Stimulated activated CD8-positive, alpha-beta memory T cell treated with anti-CD3 and anti-CD28 coated beads, Interleukin-7, amount 100 ng/mL, for 4 hours (primary cell): ENCODE measurements at places on chromosomes 6 and 20.

- no peak for DNase-seq
Observed at GRCh38 chr6:53702316-53702715, 36.8 kb upstream of the KLHL31 start.

- no peak for DNase-seq
Observed at GRCh38 chr20:33441142-33441955, 2.2 kb downstream of the SNTA1 start.

DNA sequence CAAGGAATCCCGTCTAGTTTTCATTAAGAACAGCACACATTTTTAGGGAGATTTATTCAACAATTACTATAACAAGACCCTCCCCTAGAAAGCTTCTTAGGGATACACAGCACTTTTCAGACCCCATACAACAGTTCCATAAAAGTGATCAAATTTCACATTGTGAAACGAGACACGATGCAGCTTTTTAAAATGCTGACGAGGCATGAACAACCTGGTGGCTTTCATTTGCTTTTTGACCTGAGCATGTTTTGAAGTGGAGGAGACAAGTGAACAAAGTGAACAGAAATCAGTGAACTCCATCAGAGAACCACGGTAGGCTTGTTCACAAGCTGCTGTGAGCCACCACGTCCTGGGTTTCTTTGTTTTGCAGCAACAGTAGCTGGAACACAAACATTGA, 112.2 kb downstream of the PCSK2 start:
- no peak for DNase-seq

DNA sequence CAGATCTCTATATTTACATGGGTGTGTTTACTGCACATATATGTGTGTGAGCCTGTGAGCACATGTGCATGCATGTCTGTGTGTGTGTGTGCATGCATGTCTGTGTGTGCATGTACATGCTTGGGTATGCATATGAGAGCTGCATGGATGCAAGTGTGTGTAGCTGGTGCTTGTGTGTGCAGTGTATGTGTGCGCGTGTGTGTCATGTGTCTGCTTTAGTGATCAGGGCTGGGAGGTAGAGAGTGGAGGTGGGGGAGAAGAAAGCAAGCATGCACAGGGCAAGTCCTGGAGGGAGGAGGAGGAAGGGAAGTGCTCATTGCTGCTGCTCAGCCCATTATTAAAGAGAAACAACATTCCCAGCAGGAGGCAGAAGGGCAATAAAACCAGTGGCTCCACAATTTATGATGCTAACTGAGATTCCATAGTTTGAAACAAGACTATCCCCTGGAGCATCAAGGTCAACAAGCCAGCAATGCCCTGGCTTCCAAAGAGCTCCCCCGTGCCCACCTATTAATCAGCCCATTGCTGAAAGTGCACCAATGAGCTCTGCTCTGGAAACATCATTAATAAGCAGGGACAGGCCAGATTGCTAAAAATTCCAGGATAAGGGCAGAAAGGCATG, 414.0 kb downstream of the MAFB start:
- DNase-seq: no peak

GRCh38 chr6:79094938-79095337, 16.9 kb upstream of the PHIP start:
- no peak for DNase-seq

DNA sequence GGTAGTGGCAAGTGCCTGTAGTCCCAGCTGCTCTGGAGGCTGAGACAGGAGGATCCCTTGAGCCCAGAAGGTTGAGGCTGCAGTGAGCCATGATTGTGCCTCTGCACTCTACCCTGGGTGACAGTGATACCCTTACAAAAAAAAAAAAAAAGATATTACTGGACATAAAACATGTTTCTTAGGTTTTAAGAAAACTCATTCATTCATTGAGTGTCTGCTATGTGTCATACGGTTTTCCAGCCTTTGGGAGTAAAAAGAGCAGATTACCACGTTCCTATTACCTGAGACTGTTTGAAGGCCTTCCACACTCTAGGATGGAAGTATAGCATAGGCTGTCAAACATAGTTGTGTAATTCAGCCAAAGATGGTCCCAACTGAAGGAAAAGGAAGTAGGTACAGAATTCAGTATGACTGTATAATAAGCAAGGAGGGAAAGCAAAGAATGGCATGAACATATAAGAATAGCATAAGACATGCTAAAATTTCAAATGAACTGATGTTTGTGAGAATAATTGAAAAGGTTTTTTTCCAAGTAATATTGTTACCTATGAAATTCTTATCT, 22.0 kb downstream of the STXBP5 start:
- DNase-seq: no peak

DNA sequence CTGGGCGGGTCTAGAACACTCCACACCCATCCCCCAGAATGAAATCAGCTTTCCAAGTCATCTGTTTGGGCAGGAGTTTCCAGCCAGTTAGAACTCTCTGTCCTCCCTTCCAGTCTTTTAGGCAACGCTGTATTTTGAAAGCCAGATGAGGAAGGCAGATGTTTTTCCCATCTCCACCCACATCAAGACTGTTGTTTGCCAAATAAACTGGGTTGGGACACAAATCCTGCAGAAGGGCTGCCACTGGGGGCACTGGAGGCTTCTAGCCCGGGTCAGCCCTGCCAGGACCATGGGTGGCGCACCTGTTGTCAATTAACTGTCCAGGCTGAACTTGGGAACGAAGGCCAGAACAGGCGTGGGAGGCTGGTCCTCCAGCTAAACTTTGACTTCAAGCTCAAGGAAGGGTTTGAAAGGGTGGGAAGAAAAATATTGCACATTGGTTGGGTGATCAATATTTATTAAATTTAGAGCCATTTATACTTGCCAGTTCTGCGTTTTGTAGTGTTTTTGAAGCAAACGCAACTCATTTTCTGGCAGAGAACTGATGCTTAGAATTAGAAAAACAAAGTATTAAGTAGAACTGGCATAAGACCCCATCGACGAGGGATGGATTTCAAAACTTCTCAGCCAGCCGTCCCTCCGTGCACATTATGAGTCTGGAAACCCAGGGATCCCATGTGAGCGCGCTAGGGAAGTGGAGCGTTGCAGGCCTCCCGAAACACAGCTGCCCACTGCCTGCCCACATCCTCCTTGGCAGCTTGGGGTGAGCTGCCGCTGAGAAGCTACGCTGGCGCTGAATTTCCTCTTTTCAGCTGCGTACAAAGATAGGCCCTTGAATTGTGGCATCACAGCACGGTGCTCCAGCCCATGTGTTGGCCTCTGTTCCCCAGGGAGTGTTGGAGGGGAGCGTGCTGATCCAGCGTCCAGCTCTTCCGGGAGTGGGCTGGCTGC, 297.4 kb downstream of the QKI start:
- no peak for DNase-seq

DNA sequence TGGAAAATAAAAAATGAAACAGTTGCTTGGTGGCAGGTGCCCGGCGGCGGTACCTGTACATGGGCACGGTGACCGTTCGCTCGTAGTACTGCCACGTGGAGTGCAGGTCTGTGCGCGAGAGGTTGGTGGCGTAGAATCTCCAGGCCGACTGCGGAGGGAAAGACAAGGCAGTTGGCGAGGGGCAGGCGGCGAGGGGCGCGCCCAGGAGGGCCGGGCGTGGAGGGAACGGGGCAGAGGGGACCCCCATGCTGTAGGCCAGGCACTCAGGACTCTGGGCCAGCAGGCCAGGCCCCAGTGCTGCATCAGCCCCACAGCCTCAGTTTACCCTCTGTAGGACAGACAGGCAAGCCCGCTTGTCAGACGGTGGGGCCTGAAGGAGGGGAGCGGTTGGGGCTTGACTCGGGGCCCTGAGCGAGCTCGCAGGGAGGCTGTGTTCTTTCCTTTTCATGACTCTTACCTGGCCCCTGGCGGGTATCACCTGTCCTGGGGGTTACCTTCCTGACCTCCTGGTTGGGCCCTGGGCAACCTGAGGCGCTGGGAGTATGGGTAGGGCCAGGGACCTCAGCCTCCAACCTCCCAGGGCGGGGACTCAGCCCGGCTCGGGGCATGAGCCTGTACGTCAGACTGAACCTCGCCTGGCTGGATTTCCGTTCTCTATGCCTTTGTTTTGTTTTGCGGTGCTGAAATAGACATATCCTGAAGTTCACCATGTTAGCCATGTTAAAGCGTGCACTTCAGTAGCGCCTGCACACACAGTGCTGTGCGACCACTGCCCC, 38.5 kb downstream of the KCNQ2 start:
- no peak for DNase-seq

- no peak for DNase-seq
Observed at GRCh38 chr6:6039946-6040509, 33.3 kb upstream of the NRN1 start.

- no peak for DNase-seq
Observed at GRCh38 chr20:1209447-1210387, 6.5 kb downstream of the C20orf202 start.

- no peak for DNase-seq
Observed at GRCh38 chr20:63589261-63590217, 15.5 kb upstream of the HELZ2 start.

DNA sequence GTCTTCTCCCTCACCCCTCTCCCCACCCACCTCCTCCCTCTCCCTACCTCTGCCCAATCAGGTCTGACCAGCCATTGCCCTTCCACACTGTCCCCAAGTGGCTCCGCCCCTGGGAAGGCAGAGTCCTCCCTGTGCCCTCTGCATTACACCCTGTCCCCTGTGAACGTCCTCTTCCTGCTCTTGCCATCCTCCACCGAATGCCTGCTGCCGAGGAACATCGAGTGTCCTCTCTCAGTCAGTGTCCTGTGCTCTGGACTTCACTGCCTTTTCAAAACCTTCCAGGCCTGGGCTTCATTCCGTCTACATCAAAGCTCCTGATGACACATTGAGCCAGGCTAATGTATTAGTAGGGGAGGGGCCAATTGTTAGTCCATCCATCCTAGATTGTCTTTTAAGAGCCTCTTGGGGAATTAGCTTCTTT, 3.3 kb upstream of the PACSIN1 start:
- DNase-seq: no peak

- no peak for DNase-seq
Observed at GRCh38 chr20:20367575-20368417, at the start of gene INSM1. Gene INSM1, plus strand, starts transcription at chr20:20368104. Its CDS starts 164 bp downstream, at chr20:20368268.

DNA sequence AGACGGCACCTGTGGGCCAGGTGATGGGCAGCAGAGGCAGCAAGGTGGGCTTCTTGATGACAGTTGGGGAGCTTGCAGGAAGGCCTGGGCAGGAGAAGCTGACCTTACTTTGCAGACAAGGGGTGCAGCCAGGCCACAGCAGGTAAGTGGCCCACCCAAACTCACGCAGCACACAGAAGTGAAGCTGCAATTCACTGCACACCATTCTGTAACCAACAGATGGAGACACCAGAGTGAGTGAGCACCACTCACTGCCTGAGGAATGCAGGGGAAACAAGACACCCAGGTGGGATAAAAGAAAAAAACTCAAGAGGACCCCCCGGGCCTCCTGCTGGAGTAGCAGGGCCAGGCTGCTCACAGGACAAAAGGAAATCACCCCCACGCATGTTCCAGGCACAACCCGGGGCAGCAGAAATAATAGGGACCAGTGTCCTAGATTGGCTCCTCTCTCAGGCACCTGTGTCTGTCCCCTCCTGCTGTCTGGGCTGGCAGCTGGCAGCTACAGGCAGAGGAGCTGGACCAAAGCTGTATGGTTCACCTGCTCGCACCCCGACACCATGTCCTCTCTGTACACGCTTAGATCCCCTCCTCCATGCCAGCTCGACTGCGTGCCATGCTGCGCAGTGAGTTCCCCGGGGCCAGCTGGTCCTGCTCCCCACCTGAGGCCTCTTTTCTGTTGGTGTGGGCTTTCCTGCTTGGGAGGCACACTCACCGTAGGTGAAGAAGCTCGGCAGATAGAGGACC, 4.9 kb downstream of the MTCH1 start:
- no peak for DNase-seq

DNA sequence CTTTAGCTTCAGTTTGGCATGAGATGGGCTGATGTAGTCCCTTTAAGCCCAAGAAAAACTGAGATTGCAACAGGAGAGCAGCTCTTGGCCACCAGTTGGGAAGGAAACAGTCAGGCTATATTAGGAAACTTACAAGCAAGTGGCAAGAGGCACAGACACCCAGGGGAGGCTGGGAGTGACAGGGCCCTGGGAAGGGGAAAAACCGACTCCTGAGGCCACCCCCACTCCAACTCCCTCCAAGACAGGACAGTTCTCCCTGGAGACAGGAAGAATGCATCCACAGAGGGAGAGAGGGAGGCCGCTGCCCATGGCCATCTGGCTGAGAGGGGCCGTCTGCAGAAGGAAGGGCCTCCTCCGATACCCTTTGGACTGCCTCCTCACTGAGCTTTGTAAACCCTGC, 20.5 kb downstream of the JPH2 start:
- no peak for DNase-seq

DNA sequence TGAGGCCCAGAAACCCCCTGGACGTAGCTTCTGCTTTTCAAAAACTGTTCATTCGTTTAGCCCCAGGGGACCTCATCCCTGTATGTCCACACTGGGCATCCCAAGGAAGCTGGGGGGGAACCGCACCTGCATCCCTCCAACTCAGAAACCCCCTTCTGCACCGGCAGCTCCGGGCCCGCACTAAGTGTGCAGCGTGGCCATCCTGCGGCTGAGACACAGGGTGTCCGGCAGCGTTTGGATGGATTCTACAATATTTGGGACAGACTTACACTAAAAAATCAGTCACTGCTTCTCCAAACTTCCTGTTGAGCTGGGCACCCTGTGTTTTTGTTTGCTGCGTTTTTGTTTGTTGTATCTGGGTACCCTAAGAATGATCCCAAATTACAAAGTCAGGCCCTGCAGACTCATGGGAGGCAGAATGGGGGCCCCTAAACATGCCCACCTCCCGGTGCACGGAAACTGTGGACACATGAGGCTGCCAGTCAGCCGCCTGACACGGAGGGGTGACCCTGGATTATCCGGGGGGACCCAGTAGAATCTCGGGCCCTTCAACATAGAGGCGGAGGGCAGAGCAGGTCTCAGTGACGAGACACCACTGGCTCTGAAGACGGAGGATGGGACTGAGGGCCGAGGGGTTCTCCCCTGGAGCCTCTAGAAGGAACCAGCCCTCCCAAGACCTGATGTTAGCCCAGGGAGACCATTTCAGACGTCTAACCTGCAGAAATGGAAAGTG, 88.2 kb upstream of the BHLHE23 start:
- DNase-seq: no peak
